ENCODE measurements at places on chromosomes 6 and 20.

DNA sequence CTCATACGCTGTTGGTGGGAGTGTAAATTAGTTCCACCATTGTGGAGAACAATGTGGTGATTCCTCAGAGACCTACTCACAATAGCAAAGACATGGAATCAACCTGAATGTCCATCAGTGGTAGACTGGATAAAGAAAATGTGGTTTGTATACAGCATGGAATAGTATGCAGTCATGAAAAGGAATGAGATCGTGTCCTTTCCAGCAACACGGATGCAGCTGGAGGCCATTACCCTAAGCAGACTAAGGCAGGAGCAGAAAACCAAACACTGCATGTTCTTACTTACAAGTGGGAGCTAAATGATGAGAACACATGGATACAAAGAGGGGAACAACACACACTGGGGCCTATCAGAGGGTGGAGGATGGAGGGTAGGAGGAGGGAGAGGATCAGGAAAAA lies 54.6 kb downstream of the SYNJ2 start:
- DNase-seq, result no peak

GRCh38 chr20:6582449-6582848 lies 185.0 kb upstream of the BMP2 start:
- no peak for DNase-seq

GRCh38 chr6:26053992-26054780 lies 33.0 kb upstream of the HFE start:
- no peak for DNase-seq

GRCh38 chr20:12722091-12722490 lies 286.7 kb upstream of the SPTLC3 start:
- no peak for DNase-seq

GRCh38 chr6:28737750-28738395 lies 185.9 kb downstream of the TRIM27 start:
- no peak for DNase-seq

DNA sequence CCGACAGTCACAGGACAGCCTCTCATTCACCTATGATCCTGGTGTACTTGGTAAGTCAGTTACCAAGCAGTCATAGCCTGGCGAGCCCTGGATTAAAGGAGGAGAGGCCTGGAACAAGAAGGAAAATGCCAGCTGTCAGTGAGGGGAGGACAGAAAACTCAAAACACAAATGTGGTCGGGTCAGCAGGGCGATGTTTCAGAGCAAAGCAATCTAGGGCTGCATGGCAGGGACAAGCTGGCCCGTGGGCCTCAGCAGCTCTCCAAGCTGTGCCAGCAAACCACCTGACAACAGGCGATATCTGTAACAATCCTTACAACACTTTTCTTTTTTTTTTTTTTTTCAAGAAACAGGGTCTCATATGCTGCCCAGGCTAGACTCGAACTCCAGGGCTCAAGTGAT lies 40.3 kb downstream of the MGME1 start:
- DNase-seq, result no peak

DNA sequence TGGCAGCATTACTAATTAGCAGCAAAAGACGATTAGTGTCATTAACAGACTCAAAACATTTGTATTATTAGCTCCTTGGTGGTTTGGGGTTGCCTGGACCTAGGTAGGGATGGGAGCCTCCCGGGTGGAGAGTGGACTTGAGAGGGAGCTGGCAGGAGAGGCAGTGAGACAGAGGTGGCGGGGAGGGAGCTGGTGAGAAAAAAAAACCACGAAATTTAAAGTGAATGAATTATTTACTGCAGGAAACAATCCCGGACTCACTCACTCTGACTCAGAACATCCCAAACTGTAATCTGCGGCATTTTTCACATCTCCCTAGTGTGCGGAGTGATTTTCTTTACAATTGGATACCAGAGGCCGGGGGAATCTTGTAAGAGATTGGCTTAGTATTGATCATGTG lies 14.3 kb upstream of the CDH22 start:
- no peak for DNase-seq

GRCh38 chr6:39243809-39244208 lies 14.5 kb upstream of the KCNK5 start:
- DNase-seq, result no peak

- DNase-seq, result no peak
These were observed 69.3 kb downstream of the IBTK start for GRCh38 chr6:82178077-82178758.

DNA sequence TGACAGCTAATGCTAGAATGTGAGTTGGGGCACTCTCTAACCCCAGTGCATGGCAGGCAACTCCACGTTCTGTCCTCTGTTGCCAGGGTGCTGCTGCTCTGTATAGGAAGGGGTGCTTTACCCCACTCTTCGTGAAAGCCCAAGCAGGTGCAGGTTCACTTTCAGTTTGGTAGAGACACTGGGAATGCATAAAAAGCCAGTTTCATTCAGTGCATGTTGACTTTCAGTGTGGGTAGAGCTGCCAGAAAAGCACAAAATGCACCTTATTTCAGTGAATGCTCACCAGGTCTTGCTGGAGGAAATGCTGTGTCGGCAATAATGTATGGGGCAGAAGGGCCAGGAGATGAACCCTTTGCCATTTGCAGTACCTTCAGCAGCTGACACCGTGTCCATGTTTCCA lies 62.1 kb upstream of the ADGRB3 start:
- DNase-seq, result no peak

GRCh38 chr6:142697922-142698321 lies 247.1 kb downstream of the HIVEP2 start:
- DNase-seq, result no peak

DNA sequence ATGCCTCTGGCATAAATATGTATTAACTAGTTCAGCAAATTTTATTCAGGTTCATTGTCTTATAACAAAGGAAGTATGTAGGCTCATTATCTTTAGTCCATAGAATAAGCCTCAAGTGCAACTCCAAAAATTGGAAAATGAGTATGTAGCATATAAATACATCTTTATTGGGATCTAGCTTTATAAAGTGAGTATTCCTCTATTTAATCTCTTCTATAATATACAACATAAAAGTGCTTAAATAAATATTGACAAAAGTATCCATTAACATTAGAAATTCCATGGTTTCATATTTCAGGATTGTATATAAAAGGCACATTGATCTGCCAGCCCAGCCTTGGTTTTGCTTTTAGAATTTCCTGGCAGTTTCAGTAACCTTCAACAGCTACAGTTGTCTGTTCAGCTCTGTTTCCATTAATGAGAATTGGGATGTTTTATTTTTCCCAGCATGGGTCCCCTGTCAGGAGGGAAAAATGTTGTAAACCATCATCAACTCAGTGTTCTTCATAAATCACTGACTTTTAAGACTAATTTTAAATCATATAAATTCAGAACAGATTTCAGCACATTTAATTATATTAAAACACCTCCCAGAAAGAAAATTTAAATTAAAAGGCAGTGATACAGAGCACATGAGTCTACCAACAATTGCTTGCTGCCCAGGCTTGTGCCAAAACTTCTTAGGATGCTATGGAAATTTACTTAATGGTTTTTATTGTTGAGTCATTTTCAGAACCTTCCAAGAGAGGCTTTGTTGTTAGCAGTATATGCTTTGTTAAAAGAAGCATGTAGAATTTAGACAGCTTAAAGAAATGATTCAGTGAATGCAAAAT lies 119.7 kb downstream of the ADGRG6 start:
- no peak for DNase-seq

- DNase-seq, result no peak
These were observed 33.5 kb downstream of the NEDD9 start for GRCh38 chr6:11198663-11199603.
